Hypothalamus (tissue), 51 donors: ENCODE measurements at places on chromosomes 4 and X.

DNA sequence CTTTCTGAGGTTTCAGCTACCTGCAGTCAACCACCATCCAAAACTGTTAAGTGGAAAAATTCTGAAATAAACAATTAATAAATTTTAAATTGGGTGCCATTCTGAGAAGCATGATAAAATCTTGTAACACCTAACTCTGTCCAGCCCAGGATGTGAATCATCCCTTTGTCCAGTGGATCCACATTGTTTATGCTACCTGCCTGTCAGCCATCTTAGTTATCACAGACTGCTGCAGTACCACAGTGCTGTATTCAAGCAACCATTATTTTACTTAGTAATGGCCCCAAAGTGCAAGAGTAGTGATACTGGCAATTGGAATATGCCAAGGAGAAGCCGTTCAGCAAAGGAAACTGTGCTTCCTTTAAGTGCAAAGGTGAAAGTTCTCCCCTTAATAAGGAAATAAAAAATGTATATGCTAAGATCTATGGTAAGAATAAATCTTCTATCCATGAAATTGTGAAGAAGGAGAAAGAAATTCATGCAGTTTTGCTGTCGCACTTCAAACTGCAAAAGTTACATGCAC lies 20.6 kb downstream of the CAMK2D start:
- DNase-seq = no peak

DNA sequence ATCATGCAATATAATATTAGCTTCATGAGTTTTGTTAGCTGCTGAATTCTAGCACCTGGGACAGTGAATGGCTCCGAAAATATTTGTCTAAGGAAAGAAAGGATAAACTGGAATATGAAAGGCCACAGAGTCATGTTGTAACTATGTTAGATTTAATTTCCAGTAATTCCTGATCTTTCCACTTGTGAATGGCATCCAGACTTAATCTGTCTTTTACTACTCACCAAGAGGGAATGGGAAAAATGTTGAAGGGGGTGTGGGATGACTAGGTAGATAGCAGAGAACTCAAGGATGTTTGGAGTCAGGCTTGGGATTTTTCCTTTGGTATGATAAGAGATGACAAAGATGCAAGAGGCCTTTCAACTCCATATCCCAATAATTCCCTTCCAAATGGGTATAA lies 9.4 kb downstream of the ADH6 start:
- no peak for DNase-seq

- no peak for DNase-seq
Observed at GRCh38 chrX:15816886-15817285, 26.6 kb downstream of the ZRSR2 start.

DNA sequence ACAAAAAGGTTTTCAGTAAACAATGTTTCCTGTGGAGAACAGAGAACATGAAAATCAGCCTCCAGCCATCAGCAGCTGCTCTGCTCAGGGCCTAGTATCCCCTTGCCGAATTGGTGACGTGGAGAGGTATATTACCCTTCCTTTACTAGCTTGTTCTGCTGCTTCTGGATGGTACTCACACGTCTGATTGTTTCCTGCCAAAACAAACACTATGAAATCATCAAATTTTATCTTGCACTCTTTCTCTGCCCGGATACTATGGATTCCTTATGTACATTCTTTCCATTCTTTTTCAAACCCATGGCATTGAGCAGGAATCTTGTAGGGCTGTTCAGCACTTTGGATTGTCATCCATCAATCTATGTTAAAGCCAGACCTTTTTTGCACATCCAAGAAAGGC lies 18.8 kb upstream of the METAP1 start:
- no peak for DNase-seq

DNA sequence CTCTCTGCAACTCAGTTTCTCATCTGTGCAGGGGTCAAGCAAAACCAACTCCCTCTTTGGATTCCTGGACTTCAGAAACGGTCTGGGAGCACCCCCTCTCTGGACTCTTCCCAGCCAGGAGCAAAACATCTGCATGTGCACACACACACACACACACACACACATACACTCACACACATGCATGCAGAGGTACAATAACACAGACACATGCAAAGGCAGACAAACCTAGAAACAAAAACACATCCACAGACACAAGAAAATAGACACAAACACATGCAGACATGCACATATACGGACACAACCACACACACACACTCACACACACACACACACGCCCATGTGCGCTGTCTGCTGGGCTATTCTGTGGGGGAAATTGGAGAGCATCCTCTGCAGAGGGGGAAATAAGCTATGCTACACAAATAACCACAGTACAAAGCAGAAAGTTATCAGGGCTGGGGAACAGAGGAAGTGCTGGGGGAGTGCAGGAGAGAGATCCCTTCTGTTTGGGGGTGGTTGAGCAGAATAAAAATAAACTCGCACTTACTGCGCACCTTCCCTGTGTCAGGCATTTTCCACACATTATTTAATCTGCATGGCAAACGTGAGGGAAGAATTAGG lies 19.9 kb downstream of the IQSEC2 start:
- DNase-seq = no peak

DNA sequence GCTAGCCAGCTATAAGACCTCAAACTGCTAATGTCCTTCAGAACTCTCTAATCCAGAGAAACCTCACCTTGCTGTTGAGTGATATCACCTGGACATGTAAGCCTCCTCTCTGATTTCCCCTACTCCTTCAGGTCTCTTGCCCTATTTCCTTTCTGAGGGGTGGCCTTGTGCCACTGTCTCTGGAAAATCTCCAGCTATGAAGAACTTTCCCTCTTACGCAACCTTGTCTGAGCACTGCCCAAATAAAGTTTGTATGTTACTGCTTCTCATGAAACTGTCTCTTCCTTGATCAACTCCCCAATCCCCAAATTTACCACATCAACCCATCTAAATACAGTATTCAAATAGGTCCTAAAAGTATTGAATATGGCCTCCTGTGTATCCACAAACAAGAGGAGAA lies 53.5 kb upstream of the VEGFD start:
- no peak for DNase-seq

DNA sequence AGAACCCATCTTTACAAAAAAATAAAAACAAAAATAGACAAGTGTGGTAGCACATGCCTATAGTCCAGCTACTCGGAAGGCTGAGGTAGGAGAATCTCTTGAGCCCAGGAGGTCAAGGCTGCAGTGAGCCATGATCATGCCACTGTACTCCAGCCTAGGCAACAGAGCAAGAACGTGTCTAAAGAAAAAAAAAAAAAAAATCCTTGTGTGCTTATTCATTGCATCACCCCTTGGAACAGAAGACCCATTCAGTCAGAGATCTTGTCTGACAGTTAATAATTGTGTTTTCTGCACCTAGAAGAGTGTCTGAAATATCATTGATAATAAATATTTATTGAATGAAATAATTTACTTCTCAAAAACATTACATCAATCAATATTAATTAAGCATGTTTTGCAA lies 97.4 kb upstream of the TBL1X start:
- no peak for DNase-seq

DNA sequence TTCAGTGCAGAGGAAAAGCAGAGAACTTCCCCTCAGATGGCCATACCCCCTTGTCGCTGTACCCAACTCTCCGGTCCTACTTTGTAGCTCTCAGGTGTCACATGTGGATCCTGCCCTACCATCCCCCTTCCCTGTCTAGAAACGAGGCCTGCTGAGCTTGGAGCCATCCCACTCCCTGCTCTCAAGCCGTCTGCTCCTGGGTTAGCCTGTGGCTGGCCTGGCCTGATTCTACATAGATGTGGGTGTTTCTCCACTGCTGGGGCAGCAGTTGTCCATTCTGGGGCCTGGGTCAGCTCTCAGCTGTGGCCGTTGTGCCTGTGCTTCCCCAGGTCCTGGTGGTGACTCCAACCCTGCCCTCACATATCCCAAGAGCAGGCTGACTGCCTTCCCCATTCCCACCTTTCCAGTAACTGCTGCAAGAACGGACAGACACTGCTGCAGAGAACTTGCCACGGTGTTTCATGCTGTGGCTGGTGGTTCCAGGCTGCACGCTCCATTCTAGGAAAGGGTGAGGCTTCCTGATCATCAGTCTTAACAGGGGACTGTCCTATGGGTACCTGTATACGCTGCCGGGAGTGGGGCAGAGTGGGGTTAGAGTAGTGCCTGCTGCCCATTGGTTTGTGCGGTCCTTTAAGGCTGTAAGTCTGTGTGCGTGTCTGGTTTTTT lies 3.6 kb downstream of the IL9R start:
- no peak for DNase-seq

DNA sequence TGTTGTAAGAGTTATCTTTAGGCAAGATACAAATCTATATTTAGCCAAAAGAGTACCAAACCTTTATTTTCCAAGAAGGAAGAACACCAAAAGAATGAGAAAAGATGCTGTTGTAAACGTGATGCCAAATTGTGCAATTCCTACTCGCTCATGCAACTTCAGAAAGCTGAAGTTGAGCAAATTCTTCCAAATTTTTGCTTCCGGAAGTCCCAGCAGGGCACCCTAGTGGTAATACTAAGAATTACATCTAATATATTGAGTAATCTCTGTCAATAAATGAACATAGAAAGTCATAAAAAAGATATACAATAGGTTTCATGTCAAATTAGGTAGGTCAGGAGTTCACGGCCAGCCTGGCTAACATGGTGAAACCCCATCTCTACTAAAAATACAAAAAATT lies 36.0 kb upstream of the SMARCAD1 start:
- no peak for DNase-seq

DNA sequence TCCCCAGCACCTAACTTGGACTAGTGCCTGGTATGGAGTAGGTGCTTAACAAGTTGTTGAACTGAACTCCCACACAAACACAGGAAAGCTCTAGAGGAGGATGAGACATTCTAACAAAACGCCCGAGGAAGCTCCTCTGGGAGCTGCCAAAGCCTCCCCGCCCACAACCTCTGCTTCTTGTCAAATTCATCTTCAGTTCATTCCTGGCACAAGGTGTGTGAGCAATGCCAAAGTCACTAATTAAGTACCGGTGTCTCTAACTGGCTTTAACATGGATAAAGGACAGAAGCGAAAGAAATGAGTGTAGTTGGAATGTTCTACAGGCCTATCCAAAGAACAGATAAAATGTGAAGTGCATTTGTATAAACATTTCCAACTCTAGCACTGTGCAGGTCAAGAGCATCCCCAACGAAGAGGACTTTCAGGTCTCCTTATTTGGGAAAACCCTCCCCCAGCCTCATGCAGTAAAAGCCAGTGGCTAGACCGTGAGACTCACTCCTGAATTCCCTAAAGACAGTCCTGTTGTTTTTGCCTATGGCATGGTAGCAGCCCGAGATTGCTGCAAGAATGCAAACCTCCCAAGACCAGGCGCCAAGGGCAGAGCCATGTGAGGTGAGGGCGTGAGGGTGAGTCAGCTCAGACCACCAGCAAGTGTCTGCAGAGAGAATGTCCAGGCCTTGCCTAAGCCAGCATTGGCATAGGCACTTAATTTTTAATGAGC lies 72.2 kb upstream of the KLF3 start:
- no peak for DNase-seq

DNA sequence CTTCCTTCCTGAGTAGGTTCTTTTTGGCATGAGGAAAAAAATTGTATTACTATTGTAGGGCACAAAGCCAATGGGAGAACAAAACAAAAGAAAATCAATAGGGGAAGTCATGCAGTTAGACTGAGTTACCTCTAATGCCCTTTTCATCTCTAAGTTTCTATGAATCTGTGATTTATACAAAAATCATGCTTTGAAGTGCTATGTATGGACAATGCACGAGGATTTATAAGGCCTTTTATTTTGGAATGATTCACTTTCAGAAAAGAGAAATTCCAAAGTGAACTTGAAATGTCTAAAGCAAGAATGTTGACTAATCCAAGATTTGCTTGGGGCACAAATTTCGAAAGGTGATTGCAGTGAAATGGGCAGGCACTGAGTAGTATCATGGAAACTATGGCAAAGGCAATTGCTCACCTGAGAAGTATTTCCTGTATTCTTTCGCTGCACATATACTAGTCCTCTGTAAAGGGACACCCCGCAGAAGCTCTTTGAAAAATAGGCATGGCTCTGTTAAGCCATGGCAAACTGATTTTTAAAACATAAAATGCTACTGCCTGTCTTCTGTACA lies 52.8 kb downstream of the ADGRG4 start:
- DNase-seq = no peak

DNA sequence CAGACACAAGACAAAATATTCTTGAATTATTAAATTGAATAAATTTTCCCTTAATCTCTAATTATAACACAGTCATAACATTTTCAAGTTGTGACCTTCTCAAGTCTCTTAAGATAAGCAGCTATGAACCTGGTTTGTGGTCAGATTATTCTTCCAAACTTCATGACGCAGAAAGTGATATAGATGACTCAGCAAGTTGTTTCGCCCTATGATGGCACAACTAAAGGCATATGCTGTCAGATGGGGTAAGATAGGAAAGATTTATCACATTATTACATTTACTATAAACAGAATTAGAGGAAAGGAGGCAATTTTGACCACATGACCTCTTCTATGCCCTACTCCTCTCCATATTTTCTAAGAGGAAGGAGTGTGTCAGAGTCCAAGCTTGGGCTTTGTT lies 4.6 kb upstream of the DCAF12L2 start:
- DNase-seq = no peak

DNA sequence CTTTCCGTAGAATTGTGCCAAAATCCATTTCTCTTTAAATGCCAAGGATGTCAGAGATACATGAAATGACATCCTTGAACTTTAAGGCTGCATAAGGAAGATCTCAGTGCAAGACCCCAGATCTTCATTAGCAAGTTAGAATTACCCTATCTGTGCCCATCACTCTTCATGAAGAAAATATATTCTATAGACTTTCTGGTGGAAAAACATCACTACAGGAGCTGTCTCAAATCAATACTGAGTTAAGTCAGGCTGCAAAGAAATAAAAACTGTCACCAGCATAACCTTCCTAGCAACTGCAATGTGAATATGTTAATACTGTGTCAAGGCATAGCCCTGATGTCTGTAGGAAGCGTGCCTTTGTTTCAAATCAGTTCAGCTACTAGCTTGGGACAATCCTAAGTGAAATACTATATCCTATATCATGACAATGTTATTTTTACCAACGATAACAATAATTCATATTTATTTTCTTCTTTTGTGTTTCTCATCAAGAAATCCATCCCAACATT lies 173.3 kb downstream of the TBCK start:
- DNase-seq = no peak

DNA sequence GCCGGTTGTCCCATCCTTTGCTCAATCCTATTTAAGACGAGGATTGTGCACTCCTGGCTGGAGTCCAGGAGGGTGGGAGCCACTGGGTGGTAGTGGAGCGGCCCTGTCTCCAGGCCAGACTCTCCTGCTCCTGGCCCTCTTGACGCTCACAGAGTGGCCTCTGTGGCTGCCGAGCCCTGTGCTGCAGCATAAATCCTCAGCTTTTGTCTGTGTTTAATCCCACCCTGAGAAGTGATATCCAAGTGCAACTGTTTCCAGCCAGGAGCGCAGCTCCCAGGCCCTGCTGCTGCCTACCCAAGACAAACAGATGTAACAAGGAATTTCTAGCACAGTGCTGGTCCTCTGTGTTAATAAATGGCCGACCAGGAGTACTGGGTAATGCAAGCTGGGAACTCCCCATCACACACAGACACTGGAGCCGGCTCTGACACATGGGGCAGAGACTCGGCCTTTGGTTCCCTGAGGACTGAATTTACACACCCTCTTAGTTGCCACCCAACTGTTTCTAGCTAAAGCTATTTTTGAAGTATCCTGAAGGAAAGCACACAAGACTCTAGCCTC lies 85.3 kb downstream of the GATB start:
- DNase-seq = no peak

- DNase-seq = no peak
Observed at GRCh38 chr4:16262188-16262587, 35.9 kb upstream of the TAPT1 start.
